Mucosa of descending colon (tissue), 3 donors: ENCODE measurements at places on chromosomes 7 and 10. TPM values are rescaled to one million over a fixed set of nuclear protein-coding genes. Genes with fewer than 3 reads are reported as not detected.

Gene UBE3C
- total RNA-seq = 58.1 TPM

Gene IDE
- 48.7 TPM for total RNA-seq

Gene FGF8
- total RNA-seq = not detected

Gene PNLIP
- total RNA-seq = not detected

Gene ANXA8L1
- total RNA-seq = not detected

Gene CYP17A1
- 0.96 TPM for total RNA-seq

Gene ARL4A
- 55.3 TPM for total RNA-seq

Gene GDF2
- total RNA-seq = not detected

Gene CDHR1
- total RNA-seq = 169 TPM

Gene ABLIM1
- total RNA-seq = 67.1 TPM

Gene NKX1-2
- total RNA-seq = not detected

Gene C7orf33
- not detected for total RNA-seq

Gene PON1
- not detected for total RNA-seq

Gene TWIST1
- 0.36 TPM for total RNA-seq

Gene LEP
- total RNA-seq = not detected

Gene FXYD4
- not detected for total RNA-seq

Gene ACHE
- total RNA-seq = 41.4 TPM

Gene SNCG
- 22.1 TPM for total RNA-seq

Gene SEMA3D
- total RNA-seq = 5.4 TPM

Gene KCNMA1
- total RNA-seq = 312 TPM

Gene TBX20
- total RNA-seq = not detected

Gene SFTPA1
- 1.0 TPM for total RNA-seq

Gene KAZALD1
- 16.7 TPM for total RNA-seq

Gene SPDYE8
- not detected for total RNA-seq

Gene DLX5
- total RNA-seq = 0.89 TPM

Gene AGFG2
- 113 TPM for total RNA-seq

Gene OPALIN
- not detected for total RNA-seq

Gene JAKMIP3
- total RNA-seq = 1.4 TPM

Gene TMEM184A
- total RNA-seq = 87.9 TPM

Gene CCL26
- 0.84 TPM for total RNA-seq

Gene TRIM73
- total RNA-seq = 3.2 TPM

Gene GBX1
- total RNA-seq = not detected

Gene AKR1C4
- not detected for total RNA-seq

Gene VPS26A
- total RNA-seq = 61.7 TPM

Gene PDZD7
- 0.28 TPM for total RNA-seq

Gene AUTS2
- 67.6 TPM for total RNA-seq

Gene HMX2
- 0.17 TPM for total RNA-seq

Gene C10orf67
- total RNA-seq = not detected

Gene ZNF716
- not detected for total RNA-seq

Gene PRSS37
- not detected for total RNA-seq

Gene MALRD1
- total RNA-seq = 0.90 TPM

Gene CLRN3
- 62.3 TPM for total RNA-seq

Gene MBL2
- not detected for total RNA-seq

Gene CLEC2L
- not detected for total RNA-seq

Gene SEMA3A
- total RNA-seq = 76.7 TPM

Gene PODXL
- 12.8 TPM for total RNA-seq
